ENCODE measurements at places on chromosomes 4 and X.

DNA sequence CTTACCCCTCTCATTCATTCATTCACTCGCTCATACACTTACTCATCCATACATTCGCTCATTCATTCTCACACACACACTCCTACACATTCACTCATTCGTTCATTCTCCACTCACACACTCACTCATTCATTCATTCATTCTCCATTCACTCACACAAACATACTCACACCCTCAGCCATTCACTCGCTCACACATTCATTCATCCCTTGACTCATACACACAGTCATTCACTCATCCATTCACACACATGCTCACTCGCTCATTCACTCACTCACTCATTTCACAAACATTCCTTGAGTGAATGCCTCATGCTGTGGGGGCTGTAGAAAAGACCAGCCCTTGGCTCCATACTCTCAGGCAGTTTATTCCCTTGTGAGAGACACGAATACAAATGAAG is 151.1 kb upstream of the MAMLD1 start:
- DNase-seq: no peak

DNA sequence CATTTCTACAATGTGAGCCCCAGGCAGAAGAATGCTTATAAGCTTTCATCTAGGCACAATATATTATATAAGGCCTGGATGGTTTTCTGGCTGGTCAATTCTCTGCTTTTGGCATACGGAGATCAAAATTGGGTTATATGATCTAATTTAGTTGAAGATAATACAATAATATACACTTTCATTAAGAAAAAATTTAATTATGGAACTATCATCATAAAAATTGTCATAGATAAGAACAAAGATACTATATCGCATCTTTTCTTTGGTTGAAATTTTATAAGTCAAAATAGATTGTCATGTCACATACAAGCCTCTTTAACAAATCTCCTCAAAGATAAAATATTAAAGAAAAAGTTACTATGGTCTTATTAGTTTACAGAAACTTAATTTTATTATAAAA is 17.1 kb downstream of the DMD start:
- DNase-seq: no peak

- no peak for DNase-seq
Measured at GRCh38 chrX:6163721-6164120, 64.9 kb downstream of the NLGN4X start.

DNA sequence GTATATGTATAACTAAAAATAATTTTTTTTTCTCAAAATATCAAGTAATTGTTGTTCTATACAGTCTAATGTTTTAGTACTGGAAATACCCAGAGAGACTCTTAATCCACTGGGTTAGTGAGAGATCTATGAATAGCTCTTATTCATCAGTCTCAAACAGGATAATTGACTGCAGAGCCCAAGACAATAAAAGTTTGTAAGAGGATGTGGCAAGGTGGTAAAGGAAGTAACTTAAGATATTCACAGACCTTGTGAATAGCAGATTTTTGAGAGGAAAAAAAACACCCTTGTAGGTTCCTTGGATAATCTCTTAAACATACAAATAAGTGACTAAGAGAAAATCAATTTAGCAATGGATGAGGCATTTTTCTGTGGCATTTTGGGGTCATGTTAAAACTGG is 210.9 kb upstream of the FAM241A start:
- DNase-seq: no peak

- DNase-seq: no peak
Measured at GRCh38 chr4:177235026-177235425, 74.6 kb upstream of the NEIL3 start.

DNA sequence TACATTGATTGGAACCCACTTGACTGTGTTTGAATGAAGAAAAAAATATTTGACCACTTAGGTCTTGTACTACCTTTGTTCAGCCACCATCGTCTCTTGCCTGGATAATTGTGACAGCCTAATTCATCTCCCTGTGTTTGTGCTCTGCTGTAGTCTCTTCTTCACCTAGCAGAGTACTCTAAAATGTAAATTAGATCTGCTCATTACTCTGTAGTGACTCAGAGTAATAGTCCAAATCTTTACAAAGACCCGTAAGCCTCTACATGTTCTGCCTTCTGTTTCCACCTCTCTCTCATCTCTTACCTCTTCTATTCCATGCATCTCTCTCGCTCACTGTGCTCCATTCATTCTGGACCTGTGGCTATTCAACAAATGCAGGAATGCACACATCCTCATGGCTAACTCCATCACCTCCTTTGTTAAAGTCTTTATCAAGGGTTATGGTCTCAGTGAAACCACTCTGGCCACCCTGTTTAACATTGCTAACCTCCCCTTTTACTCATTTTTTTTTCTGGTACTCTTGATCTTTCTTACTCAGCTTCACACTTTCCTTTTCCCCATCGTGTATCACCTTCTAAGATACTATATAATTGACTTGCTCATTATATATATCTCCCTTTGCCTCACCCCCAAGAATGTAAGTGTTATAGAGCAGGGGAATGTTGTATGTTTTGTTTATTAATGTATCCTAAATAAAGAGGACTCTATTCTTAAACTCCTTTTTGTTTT is 98.4 kb downstream of the STIM2 start:
- no peak for DNase-seq

GRCh38 chr4:99447079-99447478 is 11.9 kb upstream of the ADH7 start:
- no peak for DNase-seq

DNA sequence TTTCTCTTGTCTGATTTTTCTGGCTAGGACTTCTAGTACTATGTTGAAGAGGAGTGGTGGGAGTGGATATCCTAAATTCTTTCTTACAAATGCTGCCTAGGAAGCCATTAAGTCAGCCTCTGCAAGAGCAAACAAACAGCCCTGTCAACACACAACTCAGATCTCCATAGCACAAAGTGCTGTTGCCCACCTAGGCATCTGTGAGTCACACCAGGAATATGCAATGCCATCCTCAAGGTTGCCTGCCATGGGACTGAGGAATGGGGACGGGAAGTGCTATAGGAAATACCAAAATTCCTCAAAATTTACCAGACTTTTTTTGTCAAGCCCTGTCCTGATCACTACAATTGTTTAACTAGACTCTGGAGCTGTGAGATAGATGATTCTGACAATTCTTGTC is 466.9 kb downstream of the FSTL5 start:
- no peak for DNase-seq

Measured in substantia nigra (tissue), 51 donors.